ENCODE measurements at places on chromosomes 6 and 20. TPM values are rescaled to one million over a fixed set of nuclear protein-coding genes. Genes with fewer than 3 reads are reported as not detected.

DNA sequence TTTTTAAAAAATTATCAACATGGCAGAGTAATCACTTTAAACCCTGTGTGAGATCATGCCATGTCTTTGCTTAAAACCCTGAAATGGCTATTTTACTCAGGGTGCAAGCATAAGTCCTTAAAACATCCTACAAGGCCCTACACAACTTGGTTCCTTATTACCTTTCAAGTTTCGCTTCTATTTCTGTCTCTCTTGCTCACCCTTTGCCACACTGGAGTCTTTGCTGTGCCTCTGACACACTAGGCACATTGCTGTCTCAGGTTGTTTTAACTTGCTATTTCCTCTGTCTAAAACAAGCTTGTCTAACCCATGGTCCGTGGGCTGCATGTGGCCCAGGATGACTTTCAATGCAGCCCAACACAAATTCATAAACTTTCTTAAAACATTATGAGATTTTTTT, 55.6 kb downstream of the KIAA0408 start:
- no peaks in the 10 kb centered on the region for H3K27me3 ChIP-seq
- H3K4me1 ChIP-seq = peaks cover 6% of the 10 kb centered on the region
- H3K4me3 ChIP-seq = no peak overlapping the region
- DNase-seq = no peak
- no peak overlapping the region for H3K27ac ChIP-seq

- no peaks in the 10 kb centered on the region for H3K27me3 ChIP-seq
- no peak for DNase-seq
- peaks cover 48% of the 10 kb centered on the region for H3K4me1 ChIP-seq
- H3K36me3 ChIP-seq = no peaks in the 10 kb centered on the region
- peak overlapping the region; percentile 76 for H3K4me3 ChIP-seq
Measured at GRCh38 chr20:58389968-58390658, 1.1 kb downstream of the VAPB start.

GRCh38 chr20:51327251-51327841, 215.2 kb downstream of the NFATC2 start:
- no peak for DNase-seq
- H3K27me3 ChIP-seq = peaks cover 4% of the 10 kb centered on the region
- no peaks in the 10 kb centered on the region for H3K4me1 ChIP-seq
- no peak overlapping the region for H3K27ac ChIP-seq
- no peaks in the 10 kb centered on the region for H3K36me3 ChIP-seq
- no peak overlapping the region for H3K4me3 ChIP-seq

DNA sequence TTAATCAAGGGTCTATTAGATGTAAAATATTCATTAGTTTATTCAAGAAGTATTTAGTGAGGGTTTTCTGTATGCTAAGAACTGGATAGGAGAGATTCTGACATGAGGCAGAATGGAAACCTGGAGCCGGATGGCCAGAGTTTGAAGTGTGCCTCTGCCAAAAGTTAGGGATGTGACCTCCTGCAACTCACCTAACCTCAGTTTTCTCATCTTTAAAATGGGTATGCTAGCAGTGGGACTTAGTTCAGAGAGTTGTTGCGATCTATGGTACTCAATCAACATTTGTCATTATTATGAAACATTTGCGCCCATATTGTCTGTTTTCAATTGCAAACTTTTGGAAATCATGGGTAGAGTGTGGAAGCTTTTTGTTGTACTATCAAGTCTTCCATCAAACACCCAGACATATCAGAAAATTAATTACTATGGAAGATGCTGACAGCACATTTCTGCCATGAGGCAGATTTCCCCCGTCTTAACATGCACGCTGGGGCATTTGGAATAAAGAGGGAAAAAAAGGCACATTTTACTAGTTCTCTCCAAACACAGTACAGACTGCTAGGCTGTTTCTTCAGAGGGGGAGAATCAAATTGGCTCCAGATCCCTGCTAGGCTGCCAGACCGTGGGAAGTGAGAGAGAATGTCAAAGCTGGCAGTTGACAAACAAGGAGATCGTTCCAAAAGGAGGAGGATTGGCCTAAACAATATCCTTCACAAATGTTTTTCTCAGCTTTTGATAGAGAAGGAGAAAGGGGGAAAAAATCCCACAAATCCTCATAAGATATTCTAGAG, 205.3 kb upstream of the TSHZ2 start:
- H3K4me3 ChIP-seq = no peak overlapping the region
- H3K27ac ChIP-seq = no peak overlapping the region
- no peaks in the 10 kb centered on the region for H3K27me3 ChIP-seq
- no peak for DNase-seq

RUNX2 gene
- total RNA-seq = 0.95 TPM

COL9A1 gene
- not detected for total RNA-seq

GRCh38 chr6:5160206-5160605, 75.1 kb downstream of the PPP1R3G start:
- H3K27ac ChIP-seq = no peak overlapping the region
- no peak overlapping the region for H3K4me3 ChIP-seq
- DNase-seq = no peak
- no peaks in the 10 kb centered on the region for H3K4me1 ChIP-seq

SCRT2 gene
- total RNA-seq = not detected

- H3K27me3 ChIP-seq = no peaks in the 10 kb centered on the region
- no peak overlapping the region for H3K27ac ChIP-seq
- DNase-seq = no peak
- H3K4me1 ChIP-seq = peaks cover 2% of the 10 kb centered on the region
Measured at GRCh38 chr6:15824811-15825210, 162.0 kb upstream of the DTNBP1 start.

- H3K4me1 ChIP-seq = peaks cover 59% of the 10 kb centered on the region
- DNase-seq = peak; percentile 63
- H3K27ac ChIP-seq = peak overlapping the region; percentile 95
- H3K27me3 ChIP-seq = no peaks in the 10 kb centered on the region
- H3K36me3 ChIP-seq = no peaks in the 10 kb centered on the region
- peak overlapping the region; percentile 51 for H3K4me3 ChIP-seq
Measured at GRCh38 chr6:34656378-34657036, 40.1 kb downstream of the ILRUN start.

GRCh38 chr20:33650753-33651561, 11.2 kb upstream of the C20orf144 start:
- peaks cover 32% of the 10 kb centered on the region for H3K4me1 ChIP-seq
- no peaks in the 10 kb centered on the region for H3K36me3 ChIP-seq
- no peak overlapping the region for H3K27ac ChIP-seq
- no peak for DNase-seq
- H3K4me3 ChIP-seq = no peak overlapping the region
- no peaks in the 10 kb centered on the region for H3K27me3 ChIP-seq

- DNase-seq = no peak
- H3K27ac ChIP-seq = no peak overlapping the region
- H3K36me3 ChIP-seq = no peaks in the 10 kb centered on the region
- no peaks in the 10 kb centered on the region for H3K27me3 ChIP-seq
- no peak overlapping the region for H3K4me3 ChIP-seq
Measured at GRCh38 chr20:35979544-35979943, 11.2 kb downstream of the CNBD2 start.

RAD21L1 gene
- total RNA-seq = 0.18 TPM

- no peak overlapping the region for H3K27ac ChIP-seq
- no peaks in the 10 kb centered on the region for H3K36me3 ChIP-seq
- no peak for DNase-seq
- H3K4me3 ChIP-seq = no peak overlapping the region
- no peaks in the 10 kb centered on the region for H3K4me1 ChIP-seq
- no peaks in the 10 kb centered on the region for H3K27me3 ChIP-seq
Measured at GRCh38 chr20:13441388-13441787, 197.3 kb downstream of the TASP1 start.

DNA sequence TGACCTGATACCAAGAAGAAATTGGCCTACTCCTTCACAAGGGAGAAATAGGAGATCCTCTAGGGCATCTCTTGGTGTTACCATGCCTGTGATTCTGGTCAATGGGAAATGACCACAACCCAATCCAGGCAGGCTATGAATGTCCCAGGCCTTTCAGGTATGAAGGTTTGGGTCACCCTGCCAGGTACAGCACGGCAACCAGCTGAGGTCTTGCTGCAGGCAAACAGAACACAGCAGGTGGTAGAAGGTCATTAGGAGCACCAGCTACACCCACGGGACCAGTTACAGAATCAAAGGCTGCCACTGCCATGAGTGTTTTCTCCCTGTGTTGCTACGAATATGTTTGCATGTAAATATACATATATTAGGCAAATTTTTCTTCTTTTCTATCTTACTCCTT, 202.3 kb downstream of the ERMARD start:
- H3K36me3 ChIP-seq = no peaks in the 10 kb centered on the region
- no peaks in the 10 kb centered on the region for H3K27me3 ChIP-seq
- H3K4me3 ChIP-seq = no peak overlapping the region
- H3K4me1 ChIP-seq = no peaks in the 10 kb centered on the region

ZNF341 gene
- total RNA-seq = 2.3 TPM

DNA sequence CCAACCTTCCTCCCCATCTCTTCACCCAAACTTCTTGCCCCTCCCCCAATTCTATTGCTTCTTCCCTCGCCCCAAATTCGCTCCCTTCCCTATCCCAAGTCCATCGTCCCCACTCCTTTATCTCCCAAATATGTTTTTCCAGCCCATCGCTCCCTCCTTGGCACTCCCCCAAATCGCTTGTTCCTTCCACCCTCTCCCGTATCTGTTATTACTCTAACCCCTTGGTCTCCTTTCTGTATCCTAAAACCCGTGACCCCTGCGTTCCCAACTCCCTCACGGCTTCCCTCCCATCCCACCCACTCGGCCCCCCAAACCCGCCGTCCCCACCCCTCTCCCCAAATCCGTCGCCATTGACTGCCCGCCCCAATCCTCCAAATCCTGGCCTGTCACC, 584 bp downstream of the MTCH1 start:
- peaks cover 39% of the 10 kb centered on the region for H3K4me1 ChIP-seq
- no peaks in the 10 kb centered on the region for H3K27me3 ChIP-seq
- peak overlapping the region; percentile 94 for H3K27ac ChIP-seq
- DNase-seq = no peak

DNA sequence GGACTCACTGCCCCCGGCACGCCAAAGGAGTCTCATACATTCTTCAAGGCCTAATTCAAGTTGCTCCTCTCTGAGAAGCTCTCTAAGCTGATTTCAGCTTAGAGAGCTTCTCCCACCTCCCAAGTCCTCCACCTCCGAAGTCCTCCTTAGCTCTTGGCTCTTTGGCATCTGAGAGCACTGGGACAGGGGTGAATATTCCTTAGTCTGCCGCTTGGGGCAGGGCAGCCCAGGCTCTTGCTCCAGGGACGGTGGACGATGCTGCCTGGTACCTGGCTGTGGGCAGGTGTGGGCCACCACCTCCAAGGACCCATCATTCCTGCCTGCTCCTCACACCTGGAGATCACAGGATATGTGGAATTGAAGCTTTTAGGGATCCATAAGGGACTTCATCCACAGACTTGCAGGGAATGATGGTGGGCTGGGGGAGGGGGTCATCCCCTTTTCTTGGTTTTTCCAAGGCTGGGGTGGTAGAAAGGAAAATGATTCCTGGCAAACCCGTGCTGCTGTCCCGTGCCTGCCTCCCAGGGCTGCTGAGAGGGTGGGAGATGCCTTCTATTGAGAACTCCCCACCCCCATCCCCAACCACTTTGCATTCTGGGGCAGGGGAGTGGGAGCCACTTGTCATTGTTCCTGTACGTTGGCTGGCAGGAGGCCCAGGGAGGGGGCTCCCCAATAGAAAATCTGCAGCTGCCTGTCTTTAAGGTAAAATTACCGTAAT, 57.4 kb downstream of the ARHGAP40 start:
- peaks cover 7% of the 10 kb centered on the region for H3K27me3 ChIP-seq
- no peak overlapping the region for H3K27ac ChIP-seq
- H3K4me1 ChIP-seq = no peaks in the 10 kb centered on the region
- no peak overlapping the region for H3K4me3 ChIP-seq
- no peak for DNase-seq
- H3K36me3 ChIP-seq = no peaks in the 10 kb centered on the region

GRCh38 chr20:53891306-53891894, 179.0 kb downstream of the BCAS1 start:
- H3K27me3 ChIP-seq = no peaks in the 10 kb centered on the region
- H3K4me1 ChIP-seq = no peaks in the 10 kb centered on the region
- no peaks in the 10 kb centered on the region for H3K36me3 ChIP-seq
- no peak for DNase-seq
- no peak overlapping the region for H3K27ac ChIP-seq

DNA sequence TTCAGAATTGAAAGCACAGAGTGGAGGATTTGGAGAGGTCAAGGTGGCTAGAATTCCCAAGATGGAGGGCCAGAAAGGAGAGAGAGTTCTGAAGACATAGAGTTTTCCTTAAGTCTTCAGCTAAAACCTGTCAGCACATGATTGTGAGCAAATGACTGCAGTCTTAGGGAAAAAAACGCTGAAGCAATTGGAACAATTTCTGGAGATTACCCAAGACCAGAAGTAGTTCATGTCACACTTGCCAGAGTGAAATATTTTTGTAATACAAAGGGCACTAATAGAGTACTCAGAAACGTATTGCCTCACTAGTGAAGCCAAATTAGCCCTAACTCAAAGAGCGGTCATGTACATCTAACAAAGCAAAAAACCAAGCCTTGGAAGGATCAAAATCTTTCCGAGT, 541.3 kb upstream of the MARCKS start:
- H3K4me1 ChIP-seq = no peaks in the 10 kb centered on the region
- no peaks in the 10 kb centered on the region for H3K36me3 ChIP-seq
- no peak overlapping the region for H3K27ac ChIP-seq
- no peaks in the 10 kb centered on the region for H3K27me3 ChIP-seq

- peak overlapping the region; percentile 100 for H3K4me3 ChIP-seq
- no peaks in the 10 kb centered on the region for H3K36me3 ChIP-seq
- peak overlapping the region; percentile 99 for H3K27ac ChIP-seq
- H3K27me3 ChIP-seq = no peaks in the 10 kb centered on the region
- no peak for DNase-seq
- peaks cover 16% of the 10 kb centered on the region for H3K4me1 ChIP-seq
Measured at GRCh38 chr20:36051318-36052116, 83.1 kb downstream of the CNBD2 start.

GRCh38 chr6:136706430-136706829, 85.8 kb downstream of the MAP3K5 start:
- no peak overlapping the region for H3K4me3 ChIP-seq
- no peaks in the 10 kb centered on the region for H3K36me3 ChIP-seq
- no peaks in the 10 kb centered on the region for H3K27me3 ChIP-seq
- H3K27ac ChIP-seq = no peak overlapping the region

AHCY gene
- total RNA-seq = 95.6 TPM

- no peak overlapping the region for H3K4me3 ChIP-seq
- H3K4me1 ChIP-seq = no peaks in the 10 kb centered on the region
- H3K36me3 ChIP-seq = no peaks in the 10 kb centered on the region
- no peak overlapping the region for H3K27ac ChIP-seq
Measured at GRCh38 chr20:56249244-56249955, 868 bp downstream of the MC3R start.

GRCh38 chr6:14068133-14068532, 49.4 kb upstream of the CD83 start:
- H3K27me3 ChIP-seq = no peaks in the 10 kb centered on the region
- H3K4me1 ChIP-seq = no peaks in the 10 kb centered on the region

DNA sequence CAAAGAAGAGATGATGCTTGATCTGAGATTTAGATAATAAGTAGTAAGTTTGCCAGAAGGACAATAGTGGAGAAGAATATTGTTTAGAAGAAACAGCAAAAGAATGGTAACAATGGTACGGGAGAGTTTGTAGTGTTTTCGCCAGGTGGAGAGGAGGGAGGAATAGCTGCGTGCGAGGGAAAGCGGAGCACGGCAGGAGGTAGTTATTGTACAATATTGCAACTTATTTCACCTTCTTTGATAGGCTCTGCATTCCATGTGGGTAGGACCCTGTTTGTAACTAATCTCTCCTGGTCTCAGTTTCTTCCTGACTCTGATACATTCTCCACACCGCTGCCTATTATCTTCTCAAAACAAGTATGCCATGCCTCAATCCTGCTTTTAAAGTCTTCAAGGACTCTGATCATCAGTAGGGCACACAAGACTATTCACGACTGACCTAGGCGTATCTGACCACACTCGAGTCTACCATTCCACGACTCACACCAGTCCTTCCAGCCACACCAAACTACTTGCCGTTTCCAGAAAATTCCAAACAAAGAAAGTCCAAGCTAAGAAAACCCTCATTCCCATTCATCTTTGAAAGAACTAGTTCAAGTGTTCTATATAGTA, 1.1 kb downstream of the PPIL4 start:
- H3K27me3 ChIP-seq = no peaks in the 10 kb centered on the region
- peak overlapping the region; percentile 96 for H3K4me3 ChIP-seq
- H3K36me3 ChIP-seq = peaks cover 12% of the 10 kb centered on the region
- peak overlapping the region; percentile 99 for H3K27ac ChIP-seq
